ENCODE measurements at places on chromosomes 2 and 18.

GRCh38 chr2:18243816-18244215 lies 316.6 kb downstream of the RDH14 start:
- no peak for DNase-seq

DNA sequence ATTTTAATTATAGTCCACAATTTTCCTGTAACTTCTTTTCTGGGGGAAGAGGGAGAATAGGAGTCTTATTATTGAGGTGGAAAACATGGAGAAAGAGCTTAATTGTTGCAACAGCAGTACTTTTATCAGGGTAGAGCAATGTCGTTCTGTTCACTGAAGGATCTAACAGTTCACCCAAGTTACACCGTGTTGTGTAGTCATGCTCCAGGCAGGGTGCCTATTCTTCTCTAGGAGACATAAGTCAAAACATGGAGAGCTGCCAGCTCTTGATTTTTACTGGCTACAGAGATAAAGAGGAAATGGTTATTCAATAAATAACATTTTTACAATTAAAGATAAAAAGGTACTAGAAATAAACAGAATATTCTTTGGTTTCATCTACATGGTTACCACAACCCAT lies 594.3 kb upstream of the NETO1 start:
- DNase-seq: no peak

DNA sequence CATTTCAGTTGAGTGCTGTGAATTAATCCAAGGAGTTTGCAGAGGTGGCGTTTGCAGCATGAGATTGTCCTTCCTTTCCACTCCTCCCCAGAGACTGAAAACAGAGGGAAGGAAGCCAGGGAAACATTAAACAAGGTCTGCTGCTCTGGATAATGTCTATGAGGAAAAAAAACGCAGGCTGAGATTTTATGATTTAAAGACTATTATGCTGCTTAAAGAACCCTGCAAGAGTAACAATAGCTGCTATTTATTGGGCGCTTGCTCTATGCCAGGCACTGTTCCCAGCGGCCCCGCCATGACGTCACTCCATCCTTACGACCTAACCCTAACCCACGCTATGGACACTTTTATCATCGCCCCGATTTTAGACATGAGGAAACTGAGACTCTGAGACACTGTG lies 222.4 kb downstream of the BCL2 start:
- no peak for DNase-seq

DNA sequence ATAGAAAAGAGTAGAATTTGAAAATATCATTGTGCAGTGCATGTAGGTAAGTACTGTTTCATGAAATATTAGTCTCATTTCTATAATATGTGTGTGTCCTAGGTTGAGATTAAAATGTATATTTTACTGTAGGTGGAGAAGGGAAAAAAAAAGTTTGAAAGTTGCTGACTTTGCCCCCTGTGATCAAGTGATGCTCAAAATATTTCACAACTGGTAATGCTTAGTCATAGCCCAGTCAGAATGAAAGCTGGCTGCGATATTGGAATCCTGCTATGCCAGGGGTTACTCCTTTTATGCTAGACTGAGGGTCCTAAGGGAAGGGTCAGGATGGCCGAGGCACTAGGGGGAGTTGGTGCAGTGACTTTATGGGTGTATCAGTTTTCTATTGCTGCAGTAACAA lies 19.5 kb upstream of the CFAP36 start:
- peak; percentile 76 for DNase-seq

DNA sequence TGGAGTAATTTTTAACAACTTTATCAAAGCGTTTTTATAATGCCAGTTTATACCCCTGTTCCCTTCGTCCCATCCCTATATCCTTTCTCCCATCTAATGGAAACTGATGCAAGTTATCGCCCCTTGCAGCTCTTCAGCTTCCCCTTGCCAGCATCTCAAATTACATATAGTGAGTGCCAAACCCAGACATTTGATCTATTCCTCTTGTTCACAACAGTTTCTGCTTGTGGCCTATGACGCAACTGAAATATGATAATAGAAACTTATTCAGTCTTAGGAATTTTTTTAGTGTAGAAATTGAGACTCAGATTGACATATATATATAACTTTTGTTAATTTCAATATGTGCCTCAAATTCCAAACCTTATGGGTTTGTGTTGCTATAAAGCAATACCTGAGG lies 562.2 kb upstream of the VWC2L start:
- no peak for DNase-seq

DNA sequence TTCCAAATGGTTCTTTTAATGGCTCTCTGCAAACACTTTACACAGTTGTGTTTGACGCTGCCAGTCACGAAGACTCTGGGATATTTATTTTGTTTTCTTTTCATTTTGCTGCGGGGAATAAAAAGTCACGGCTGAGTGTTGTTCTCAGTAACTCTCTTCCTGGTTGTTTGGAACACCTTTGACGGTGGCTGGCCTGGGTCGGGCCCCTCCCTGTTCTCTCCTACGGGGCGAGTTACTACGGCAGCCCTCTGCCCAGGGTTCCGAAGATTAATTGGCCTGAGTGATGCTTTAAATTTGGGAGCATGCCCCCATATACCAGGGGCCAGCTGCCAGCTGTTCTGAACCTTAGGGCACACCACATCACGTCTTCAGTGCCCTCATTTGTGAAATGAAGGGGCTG lies 84.7 kb downstream of the GATA6 start:
- no peak for DNase-seq

- no peak for DNase-seq
These were observed 31.9 kb downstream of the UXS1 start for GRCh38 chr2:106161938-106162820.

DNA sequence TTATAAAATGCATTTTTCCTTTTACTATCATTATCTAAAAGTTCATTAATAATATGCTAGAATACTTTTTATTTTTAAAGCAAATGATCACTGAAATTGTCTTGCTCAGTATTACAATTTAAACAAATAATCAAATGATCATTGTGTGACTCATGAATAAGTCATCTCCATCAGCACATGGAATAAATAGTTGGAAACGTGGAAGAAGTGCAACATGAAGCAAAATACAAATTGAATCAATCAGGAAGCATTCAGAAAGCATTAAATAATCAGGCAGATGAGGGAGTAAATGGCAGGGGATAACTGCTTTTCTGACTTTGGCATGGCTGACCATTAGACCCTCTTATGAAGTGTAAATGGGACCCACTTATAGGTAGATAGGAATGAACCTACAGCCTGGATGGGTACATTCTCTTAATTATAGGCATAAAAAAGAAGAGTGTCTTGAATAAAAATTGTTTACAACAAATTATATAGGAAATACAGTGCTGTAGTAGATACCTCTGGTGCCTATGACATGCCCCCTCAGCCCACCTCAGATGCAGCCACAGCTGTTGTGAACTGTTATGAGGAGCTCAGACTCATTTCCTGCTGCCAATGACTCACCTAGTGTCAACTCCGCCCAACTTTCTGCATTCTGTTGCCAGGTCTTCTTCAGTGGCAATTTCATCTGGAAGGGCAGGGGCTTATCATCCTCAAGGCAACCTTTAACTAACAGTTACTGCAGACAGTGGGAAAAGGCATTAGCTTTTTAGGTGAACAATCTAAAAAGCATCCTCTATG lies 936.0 kb downstream of the TRIB2 start:
- no peak for DNase-seq
